ENCODE measurements at places on chromosomes 2 and 18.

DNA sequence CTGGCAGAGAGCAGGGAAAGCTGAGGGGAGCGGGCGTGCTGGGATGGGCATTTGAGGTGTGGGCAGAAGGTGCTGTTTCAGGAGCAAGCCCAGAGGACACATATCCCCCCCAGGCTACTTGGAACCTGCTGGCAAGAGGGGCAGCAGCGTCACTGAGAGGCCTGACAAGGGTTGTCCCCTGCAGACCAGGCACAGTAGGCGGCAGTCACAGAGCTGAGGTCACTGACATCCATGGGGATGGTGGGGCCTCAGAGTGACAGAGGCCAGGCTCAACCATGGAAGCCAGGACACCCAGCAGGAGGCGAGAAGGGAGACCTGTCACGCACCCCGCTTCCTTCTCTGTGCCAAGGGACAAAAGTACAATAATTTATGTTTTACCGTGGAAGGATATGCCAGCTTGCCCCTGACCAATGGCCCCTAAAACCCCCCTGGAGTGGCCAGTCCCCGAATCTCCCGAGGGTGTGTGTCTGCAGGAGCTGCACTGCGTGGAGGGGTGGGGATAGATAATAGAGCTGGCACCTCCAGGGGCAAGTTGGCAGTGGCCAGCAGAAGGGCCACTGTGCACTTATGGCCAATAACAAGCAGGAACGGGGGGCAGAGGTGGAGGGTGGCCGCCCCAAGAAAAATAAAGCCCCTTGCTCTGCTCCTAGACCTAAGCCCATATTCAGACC is 86.3 kb upstream of the SLC66A3 start:
- DNase-seq: no peak

GRCh38 chr2:188158337-188159100 is 133.2 kb upstream of the GULP1 start:
- DNase-seq: no peak

DNA sequence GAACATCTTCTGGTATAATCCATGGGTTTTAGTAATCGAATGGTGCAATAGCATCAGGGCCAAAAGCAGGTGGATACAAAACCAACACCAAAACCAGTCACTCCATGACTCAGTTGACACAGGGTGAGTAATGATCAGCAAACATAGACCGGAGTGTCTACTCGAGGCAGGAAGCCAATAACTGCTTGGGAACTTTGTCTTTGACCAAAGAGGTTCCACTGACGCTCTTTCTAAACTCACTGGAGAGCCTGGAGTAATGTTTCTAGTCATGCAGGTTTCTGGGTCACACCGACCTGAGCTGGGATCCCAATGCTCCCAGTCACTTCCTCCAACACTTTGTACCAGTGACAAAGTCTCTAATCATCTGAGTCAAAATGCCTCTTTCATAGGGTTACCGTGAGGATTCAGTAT is 30.9 kb downstream of the MREG start:
- DNase-seq: peak; percentile 56

DNA sequence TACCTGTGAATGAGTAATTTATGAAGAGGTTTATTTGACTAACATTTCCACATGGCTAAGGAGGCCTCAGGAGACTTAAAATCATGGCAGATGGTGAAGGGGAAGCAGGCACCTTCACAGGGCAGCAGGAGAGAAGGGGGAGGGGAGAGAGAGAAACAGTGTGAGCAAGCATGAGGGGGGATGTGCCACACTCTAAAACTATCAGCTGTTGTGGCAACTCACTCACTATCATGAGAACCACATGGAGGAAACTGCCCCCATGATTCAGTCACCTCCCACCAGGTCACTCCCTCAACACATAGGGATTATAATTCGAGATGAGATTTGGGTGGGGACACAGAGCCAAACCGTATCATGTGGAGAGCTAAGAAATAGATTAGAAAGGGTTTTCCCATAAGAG is 309.0 kb downstream of the RDH14 start:
- no peak for DNase-seq

- no peak for DNase-seq
Observed at GRCh38 chr2:10532638-10533101, 84.5 kb upstream of the ODC1 start.

DNA sequence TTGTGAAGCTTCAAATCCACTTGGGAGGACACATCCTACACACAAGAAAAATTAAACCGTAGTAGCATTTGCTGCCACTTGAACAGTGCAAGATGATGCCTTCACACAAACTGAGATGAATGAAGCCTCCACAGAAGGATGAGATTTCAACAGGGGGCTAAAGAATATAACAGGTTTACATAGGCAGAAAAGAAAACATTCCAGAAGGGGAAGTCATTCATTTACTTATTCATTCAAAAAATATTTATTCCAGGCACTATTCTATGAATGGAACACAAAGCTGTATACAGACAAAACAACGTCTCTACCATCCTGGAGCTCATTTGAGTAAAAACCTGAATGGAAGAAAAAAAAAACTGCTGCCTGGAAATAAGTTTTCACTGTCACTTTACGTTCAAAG is 170.5 kb downstream of the CDH20 start:
- DNase-seq: no peak

GRCh38 chr2:177556153-177556552 is 163.6 kb downstream of the AGPS start:
- no peak for DNase-seq

GRCh38 chr2:11573418-11574175 is 39.8 kb downstream of the GREB1 start:
- DNase-seq: no peak

GRCh38 chr2:119711352-119711751 is 32.4 kb downstream of the TMEM177 start:
- DNase-seq: no peak

- DNase-seq: no peak
Observed at GRCh38 chr18:22499421-22499820, 81.7 kb upstream of the CTAGE1 start.

DNA sequence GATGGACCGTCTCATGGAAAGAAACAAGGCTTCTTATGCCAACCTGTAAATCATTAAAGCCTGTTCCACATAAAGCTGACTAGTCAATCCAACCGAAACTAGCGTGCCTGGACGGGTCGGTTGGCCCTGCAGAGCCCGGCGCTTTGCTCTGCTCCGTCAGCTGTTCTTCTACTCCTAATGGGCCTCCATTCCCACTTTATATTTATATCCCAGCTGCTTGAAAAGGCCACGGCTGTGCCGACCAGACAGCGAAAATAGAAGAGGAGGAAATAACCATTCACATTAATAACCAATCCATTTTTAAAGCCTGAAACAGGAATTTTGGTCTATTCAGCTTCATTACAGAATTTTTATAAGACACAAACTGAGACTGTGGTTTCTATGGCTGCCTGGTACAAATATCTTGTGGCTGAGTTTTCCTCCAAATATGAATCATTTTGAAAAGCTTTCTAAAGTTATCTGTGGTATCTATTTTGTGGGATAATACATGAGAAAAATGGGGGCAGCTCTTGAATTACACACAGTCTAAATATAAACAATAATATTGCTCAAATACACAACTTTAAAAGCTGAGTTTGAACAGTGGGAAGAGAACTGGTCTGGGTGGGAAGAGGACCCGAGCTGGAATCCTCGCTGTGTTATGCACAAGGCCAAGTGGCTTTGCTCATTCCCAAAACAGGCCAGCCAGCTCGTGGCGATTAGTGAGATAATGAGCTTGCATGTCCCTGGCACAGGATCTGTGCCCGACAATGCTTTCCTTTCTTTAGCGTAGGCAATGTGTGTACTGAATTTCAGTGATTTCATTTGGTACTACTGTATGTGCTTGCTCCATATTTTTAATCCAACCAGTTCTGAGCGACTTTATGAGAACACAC is 10.5 kb upstream of the FAM124B start:
- DNase-seq: no peak

DNA sequence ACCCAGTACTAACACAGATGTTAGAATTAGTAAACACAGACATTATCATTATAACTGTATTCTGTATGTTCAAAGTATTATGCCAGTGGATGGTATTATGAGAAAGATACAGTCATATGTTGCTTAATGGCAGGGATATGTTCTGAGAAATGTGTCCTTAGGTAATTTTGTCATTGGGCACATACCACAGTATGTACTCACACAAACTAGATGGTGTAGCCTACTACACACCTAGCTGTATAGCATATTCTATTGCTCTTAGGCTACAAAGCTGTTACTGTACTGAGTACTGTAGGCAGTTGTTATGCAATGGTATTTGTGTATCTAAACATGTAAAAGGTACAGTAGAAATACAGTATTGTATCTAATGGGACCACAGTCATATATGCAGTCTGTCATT is 53.8 kb downstream of the GTF3C3 start:
- DNase-seq: no peak

DNA sequence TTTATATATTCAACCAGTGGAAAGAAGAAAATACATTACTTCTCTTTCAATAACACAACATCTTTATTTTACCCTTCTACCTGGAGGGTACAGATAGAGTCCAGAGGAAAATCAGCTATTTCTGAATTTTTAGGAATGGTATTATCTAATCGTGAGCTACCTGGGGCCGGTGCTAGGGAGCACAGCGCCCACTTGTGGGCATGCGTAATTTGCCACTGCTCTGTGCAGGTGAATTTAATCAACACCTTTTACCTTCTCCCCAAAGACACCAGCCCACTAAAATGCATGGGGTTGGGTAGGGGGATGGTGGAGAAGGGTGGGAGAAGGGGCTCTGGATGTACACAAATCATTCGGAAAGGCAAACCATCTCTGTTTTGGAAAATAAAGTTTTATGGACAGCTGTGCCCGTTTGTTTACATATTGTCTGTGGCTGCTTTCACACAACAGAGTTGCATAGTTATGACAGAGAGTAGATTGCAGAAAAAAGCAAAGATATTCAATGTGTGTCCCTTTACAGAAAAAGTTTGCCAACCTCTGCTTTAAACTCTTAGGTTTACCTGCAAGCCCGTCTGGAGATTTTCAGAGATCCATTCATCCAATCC is 51.5 kb upstream of the DCC start:
- peak; percentile 28 for DNase-seq

- DNase-seq: no peak
Observed at GRCh38 chr2:215602997-215603396, 167.1 kb upstream of the FN1 start.

DNA sequence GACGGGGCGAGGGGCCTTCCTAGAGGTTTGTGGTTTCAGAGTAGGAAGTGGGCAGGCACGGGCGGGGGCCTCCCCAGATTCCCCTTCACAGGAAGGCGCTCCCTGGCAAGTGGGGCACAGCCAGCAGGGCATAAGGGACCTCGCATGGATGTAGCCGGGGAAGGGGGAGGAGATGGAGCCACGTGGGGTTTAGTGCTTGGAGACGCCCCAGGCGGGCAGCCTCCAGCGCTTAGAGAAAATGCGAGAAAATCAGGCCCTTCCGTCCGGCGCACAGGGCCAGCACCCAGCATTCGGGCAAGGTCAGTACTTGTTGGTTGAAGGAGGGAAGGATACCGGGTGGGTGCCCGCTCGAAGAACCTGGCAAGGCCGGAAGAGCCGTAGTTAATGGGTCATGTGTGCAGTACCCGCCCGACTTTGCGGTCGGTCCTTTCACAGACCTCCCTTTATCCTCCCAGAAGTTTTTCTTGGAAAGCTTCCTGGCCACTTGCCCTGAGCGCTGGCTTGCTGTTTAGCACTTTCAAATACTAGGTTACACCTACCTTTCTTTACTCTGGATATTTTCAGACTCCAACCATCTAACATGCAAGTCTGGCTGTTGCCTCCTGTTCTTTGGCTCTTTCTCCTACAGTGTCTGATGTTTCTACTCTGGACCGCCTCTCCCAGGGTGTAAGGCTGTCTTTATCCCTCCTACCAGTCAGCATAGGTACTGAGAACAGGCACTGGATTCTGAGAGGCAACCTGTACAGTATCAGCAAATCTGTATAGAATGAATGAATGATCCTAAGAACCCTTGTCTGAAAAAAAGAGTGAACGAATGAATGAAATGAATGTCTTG is 78.1 kb downstream of the CIB4 start:
- DNase-seq: no peak

GRCh38 chr2:222054813-222055212 is 244.0 kb downstream of the PAX3 start:
- DNase-seq: no peak

- no peak for DNase-seq
Observed at GRCh38 chr2:32422133-32422532, 65.3 kb downstream of the BIRC6 start.

DNA sequence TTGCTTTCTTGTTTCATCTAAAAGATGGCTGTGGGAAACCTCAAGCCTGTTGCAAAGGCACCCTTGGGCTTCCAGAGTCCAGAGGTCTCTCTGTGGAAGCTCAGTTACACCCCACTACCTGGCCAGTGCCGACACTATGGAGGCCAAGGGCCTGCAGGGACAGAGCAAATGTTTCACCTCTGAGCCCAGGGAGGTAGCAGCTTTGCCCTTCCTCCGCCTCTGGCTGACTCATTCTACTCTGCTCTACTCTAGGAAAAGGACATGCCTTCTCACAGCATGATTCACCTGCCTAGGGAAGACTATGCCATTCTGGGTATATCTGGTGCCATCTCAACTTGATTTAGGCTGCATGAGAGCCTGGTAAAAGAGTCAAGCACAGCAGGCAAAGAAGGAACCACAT is 12.2 kb downstream of the MYOM1 start:
- DNase-seq: no peak

- DNase-seq: no peak
Observed at GRCh38 chr2:111705239-111705638, 178.8 kb downstream of the ANAPC1 start.

DNA sequence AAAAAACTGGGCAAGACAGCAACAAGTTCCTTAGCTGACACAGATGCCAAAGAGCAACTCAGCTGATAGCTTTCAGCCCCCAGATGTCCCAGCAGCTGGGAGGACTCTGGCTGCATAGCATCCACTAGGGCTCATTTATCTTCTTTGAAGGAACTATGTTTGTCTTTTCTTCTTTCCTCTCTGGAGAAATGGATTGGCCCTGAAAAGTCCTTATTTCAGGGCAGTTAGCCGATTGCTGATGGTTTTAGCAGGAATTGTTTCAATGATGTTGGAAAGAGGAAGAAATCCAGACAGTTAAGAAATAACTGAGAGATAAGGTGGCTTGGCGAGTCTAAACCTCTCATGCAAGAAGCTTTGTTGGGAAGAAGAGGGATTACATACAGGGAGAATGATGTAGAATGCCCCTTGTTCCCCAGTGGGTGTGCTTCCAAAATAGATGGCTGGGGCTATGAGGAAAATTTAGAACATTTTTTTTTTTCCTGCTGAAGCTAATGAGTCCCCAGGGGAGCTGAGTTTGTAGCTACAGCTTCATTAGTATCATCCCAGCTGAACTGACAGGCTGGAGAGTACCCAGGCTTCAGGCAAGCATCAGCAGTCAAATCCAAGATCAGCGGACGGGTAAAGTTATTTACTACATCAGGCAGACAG is 33.6 kb upstream of the SERPINE2 start:
- no peak for DNase-seq

All from activated T-cell treated with anti-CD3 and anti-CD28 coated beads, Interleukin-2, amount 50 U/mL, for 48 hours (primary cell).